T-cell (primary cell): ENCODE measurements at places on chromosomes 1 and 21. TPM values are rescaled to one million over a fixed set of nuclear protein-coding genes. Genes with fewer than 3 reads are reported as not detected.

DNA sequence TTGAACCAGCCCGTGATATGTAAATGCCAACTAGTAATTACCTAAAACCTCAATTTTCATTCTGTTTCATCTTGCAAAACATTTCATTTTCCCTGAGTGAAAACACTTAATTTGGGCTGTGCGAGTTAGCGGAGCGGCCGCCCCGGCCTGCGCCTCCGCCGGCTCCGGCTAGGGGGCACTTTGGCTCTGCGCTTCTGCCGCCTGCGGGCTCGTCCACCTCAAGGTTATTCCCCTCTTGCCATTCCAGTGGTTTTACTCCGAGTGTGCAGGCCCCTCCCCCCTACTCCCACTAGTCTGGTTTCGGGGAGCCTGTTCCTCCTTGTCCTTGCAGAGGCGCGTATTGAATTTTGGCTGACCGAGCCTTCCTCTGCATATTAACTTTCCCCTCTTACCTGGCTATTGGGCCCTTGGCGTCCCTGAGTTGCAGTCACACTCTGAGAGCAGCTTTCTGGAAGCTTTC, 55.6 kb downstream of the PEX14 start:
- DNase-seq = no peak
- no peak overlapping the region for H3K4me3 ChIP-seq
- H3K27me3 ChIP-seq = no peaks in the 10 kb centered on the region
- H3K4me1 ChIP-seq = peaks cover 6% of the 10 kb centered on the region

DNA sequence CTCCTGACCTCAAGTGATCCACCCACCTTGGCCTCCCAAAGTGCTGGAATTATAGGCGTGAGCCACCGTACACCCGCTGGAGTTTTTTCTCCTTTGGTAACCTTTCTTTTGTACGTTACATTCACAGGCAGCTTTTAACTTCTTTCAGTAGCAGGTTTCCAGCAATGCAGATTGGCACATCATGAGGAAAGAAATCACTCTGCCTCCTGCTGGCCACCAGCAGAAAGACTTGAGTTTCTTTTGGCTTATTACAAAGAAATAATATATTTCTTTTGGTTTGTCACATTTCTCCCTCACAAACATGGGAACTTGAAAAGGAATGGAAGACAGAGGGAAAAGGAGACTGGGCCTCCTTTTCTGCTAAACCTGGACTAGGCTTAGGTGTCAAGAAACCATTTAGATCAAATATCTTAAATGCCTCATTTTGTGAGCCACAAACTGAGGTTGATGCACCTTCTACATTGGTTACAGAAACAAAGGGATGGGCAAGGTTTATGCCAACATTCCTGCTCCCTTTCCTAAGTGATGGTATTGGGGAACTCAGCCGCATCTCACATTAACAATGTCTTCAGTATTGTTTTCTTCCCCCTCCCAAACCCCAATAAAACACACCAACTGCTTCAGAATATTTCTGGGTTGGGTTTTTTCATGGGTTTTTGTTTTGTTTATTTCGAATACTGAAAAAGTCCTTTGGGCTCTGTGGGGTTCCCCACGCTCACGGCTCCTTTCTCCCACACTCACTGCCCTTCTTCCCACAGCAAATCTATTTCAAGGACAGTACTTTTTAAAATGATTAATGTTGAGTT, 7.7 kb downstream of the ENSA start:
- H3K4me3 ChIP-seq = no peak overlapping the region
- H3K27me3 ChIP-seq = no peaks in the 10 kb centered on the region

DNA sequence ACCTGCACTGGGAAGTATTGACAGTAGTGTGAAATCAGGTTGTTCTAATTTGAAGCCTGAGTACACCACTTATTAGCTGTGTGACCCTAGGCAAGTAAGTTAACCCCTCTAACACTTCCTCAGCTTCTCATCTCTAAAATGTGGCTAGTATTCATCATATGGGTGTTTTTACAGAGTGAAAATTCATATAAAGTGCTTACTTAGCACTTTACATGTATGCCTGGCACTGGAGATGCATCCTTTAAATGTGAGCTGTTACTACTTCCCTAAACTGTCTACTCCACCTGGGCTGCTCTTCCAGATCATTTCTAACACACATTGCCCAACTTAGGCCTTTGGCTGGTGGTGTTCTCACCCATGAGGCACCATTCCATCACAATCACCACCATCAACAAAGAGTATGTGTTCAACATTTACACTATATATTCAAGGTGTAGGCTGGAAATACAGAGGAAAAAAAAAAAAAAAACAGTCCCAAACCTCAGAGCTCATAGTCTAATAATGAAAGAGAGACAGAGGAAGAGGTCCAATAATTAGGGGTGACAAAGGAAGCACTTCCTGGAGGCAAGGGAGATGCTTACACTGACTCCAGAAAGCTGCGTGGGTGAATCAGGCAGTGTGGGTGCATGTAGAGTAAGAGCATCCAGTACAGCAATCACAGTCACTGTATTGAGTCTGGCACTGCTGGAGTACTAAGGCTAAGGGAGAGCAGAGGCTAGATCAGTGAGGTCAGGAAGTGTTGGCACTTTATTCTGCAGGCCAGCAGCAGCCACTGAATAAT, 3.6 kb downstream of the STX6 start:
- H3K4me1 ChIP-seq = peaks cover 31% of the 10 kb centered on the region
- H3K27me3 ChIP-seq = no peaks in the 10 kb centered on the region
- H3K27ac ChIP-seq = no peak overlapping the region
- H3K36me3 ChIP-seq = no peaks in the 10 kb centered on the region

ZBTB7B gene
- total RNA-seq = 47.0 TPM

- peak overlapping the region; percentile 75 for H3K4me3 ChIP-seq
- DNase-seq = no peak
- H3K4me1 ChIP-seq = peaks cover 30% of the 10 kb centered on the region
- no peaks in the 10 kb centered on the region for H3K27me3 ChIP-seq
- H3K27ac ChIP-seq = peak overlapping the region; percentile 42
Observed at GRCh38 chr1:32241001-32241763, 5.8 kb upstream of the FAM167B start.

OPTC gene
- total RNA-seq = not detected

TFF3 gene
- not detected for total RNA-seq

CRP gene
- 1.7 TPM for total RNA-seq
